ENCODE measurements at places on chromosomes 7 and 10.

- no peak for ATAC-seq
Observed at GRCh38 chr10:81877596-81877995, 2.6 kb downstream of the NRG3 start.

GRCh38 chr7:113301141-113301540 lies 182.8 kb upstream of the SMIM30 start:
- ATAC-seq = no peak

DNA sequence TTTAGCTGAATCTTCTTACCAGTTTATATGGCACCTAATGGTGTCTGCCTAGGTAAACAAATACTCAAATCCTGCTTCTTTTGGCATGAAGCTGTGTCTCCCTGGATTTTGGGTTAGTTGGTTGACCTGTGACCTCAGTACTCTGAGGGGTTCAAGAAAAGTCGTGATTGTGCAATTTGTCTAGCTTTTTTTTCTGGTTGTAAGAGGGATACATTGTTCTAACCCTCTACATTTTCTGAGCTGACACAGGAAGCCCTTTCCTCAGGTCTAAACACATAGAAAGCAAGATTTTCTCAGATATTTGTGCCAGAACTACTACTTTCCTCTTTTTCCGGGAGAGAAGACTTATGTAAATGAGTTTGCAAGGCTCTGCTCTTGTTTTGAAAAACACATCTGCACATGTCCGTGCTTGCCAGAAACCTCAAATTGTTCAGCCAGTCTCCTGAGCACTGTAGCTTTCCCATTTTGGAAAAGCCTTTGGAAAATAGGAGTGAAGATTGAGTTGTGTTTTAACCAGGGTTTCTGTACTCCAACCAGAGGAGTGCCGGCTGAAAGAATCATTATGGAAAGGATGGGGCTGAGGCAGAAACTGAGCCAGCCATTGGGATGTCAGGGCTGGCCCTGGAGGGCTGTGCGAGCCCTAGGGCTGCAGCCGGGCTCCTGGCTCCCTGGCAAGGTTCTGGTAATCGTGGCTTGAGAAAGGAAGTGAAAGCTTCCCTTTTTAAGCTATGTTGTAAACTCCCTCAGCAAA lies 31.3 kb upstream of the CXCL12 start:
- no peak for ATAC-seq

GRCh38 chr10:11290156-11290890 lies 272.7 kb downstream of the CELF2 start:
- ATAC-seq = no peak
